NCI-H2081 treated with DMSO at 0.1 percent for 48 hours (cell line): ENCODE measurements at places on chromosomes 3 and 15.

DNA sequence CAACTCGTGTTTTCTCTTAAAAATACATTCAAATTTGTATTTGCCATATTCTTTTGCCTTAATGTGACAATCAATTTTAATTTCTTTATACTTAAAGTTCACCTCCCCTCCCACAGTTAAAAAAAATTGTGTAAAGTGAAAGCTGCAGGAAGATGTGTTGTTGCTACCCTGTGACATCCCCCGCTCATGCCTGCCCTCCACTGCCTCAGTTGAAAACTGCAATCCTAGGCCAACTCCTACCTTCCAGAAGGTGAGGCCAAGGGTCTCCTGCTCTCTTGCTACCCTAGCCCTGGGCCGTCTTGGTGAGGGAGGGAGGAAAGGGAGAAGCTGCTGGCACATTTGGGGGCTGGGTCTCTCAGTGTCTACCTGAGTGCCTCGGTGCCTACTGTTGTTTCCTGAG, 57.0 kb upstream of the CMTM7 start:
- no peak for DNase-seq

GRCh38 chr15:57561041-57561711, 30.5 kb upstream of the MYZAP start:
- DNase-seq, result peak; percentile 65

DNA sequence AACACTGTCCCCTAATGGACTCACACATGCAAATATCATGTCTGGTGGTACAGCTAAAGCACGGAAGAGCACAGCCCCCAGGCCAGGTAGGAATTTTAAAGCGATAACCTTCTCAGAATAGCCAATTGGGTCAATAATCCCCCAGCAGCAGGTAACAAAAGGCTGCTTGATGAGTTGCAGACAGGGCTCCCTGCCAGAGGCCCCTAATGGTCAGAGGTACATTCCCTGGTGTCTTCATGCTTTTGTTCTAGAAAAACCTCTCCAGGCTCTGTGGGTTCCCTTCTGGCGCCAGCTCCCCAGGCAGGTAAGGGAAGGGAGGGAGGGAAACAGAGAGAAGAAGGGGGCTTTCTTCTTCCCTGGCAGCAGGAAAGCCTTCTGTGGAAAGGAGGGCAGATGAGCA, 43.4 kb upstream of the PRTG start:
- DNase-seq, result no peak

GRCh38 chr3:71994906-71995305, 210.0 kb upstream of the PROK2 start:
- DNase-seq, result no peak

- DNase-seq, result no peak
Measured at GRCh38 chr15:101267320-101268104, 9.8 kb downstream of the SELENOS start.

- DNase-seq, result no peak
Measured at GRCh38 chr3:30426293-30426993, 180.0 kb upstream of the TGFBR2 start.

GRCh38 chr3:145070795-145071194, 1090.2 kb downstream of the PLOD2 start:
- DNase-seq, result no peak

GRCh38 chr3:5254281-5255048, 67.0 kb downstream of the EDEM1 start:
- DNase-seq, result no peak

DNA sequence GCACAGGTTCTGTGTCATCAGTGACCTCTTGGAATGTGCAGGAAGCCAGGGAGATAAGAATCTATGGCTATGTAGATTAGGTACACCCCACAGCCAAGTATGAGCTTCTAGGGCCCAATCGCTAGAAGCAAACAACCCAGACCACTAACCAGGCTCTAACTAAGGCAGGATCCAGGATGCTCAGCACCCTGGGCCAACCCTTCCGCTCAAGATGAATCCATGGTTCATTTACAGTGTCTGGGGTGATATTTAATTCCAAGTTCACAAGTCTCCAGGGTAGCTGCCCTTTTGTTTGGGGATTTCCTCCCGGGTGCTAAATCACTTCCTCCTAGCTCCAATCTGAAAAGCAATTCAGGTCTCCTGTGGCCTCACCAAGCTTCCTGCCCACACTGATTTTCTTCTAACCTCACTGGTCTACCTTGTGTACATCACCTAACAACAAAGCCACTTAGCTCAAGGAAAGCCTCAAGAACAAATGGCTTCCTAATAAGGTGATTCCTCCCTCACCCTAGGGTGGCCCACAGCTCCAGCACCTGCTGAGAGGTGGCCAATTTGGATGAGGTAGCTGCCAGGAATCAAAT, 2.4 kb downstream of the EHD4 start:
- DNase-seq, result no peak

DNA sequence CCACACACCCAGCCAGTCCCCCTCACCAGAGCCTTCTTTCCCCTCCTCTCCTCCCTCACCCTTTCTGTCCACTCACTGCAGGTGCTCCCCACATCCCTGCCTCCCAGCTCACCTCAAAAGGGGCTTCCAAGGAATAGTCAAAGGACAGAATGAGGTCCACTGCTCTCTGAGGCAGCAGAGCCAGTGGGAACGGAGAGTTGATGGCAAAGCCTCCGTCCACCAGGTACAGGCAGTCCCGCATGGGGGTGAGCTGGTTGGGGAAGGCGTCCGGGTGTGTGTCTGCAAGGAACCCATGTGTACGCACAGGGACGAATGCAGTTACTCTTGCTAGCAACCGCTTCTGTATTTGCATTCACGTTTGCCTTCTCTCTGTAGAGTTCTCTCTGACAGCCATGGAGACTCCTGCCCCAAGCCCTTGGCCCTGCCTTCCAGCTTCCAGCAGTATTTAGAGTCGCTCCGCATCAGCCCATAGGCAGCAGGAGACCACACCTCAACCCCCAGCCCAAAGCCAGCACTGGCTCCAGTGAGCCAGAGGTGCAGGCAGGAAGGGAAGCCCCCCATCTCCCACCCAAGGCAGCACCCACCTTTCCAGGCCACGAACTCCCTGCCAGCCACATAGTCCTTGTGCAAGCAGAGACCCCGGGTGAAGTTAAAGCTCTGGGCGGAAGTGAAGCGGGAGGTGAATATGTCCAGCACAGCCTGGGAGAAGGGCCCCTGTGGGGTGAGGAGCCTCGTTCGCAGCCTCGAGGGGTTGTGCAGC, 12.4 kb downstream of the PLA2G4F start:
- DNase-seq, result no peak

DNA sequence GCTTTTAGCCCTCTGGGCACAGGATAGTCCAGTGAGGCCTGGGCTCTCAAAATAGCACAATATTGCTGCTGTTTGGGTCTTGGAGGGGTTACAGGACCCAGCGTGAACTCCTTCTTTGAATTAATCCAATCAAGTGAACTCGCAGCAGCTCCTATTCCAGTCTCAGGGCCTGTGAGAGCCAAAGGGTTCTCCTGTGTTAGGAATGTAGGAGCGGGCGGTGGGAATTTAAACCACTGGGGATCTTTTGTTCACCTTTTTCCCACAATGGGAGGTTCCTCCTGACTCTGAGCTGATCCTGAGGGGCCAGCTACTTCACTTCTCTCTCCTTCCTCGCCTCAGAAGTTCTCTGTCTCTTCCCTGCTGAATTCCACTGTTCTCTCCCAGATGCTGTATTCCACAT, 504.0 kb downstream of the UNC13C start:
- no peak for DNase-seq

- no peak for DNase-seq
Measured at GRCh38 chr3:27573780-27574437, 89.7 kb upstream of the SLC4A7 start.
